ENCODE measurements at places on chromosomes 1 and 21.

- no peak for DNase-seq
These were observed 33.2 kb upstream of the KANK4 start for GRCh38 chr1:62352387-62352786.

DNA sequence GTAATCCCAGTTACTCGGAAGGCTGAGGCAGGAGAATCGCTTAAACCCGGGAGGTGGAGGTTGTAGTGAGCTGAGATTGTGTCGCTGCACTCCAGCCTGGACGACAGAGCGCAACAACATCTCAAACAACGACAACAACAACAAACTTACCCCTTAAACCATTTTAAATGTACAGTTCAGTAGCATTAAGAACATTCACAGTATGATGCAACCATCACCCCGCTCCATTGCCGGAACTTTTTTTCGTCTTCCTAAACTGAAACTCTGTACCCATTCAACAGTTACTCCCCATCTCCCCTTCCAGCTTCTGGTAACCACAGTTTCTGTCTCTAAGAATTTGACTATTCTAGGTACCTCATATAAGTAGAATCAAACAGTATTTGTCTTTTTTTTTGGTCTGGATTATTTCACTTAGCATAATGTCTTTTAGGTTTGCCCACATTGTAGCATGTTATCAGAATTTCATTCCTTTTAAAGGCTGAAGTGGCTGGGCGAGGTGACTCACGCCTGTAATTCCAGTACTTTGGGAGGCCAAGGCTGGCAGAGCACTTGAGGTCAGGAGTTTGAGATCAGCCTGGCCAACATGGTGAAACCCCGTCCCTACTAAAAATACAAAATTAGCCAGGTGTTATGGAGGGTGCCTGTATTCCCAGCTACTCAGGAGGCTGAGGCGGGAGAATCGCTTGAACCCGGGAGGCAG is 19.6 kb downstream of the CA6 start:
- no peak for DNase-seq

DNA sequence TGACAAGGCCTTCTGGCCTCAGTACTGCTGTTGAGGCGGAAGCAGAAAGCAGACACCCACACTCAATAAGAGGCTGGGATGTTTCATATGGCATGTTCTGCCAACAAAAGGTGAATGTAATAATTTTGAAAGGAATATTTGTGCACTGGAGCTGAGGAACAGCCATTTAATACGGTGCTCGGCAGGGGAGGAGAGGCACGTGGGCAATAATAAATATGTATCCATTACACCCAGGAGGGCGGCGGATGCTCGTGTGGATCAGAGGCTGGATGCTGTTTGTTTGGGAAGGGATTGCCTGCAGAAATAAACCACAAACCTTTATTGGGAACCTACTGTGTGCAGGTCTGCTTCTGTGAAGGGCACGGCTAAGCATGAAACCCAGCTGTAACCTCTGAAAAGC is 92.0 kb downstream of the VWA5B1 start:
- DNase-seq = no peak

DNA sequence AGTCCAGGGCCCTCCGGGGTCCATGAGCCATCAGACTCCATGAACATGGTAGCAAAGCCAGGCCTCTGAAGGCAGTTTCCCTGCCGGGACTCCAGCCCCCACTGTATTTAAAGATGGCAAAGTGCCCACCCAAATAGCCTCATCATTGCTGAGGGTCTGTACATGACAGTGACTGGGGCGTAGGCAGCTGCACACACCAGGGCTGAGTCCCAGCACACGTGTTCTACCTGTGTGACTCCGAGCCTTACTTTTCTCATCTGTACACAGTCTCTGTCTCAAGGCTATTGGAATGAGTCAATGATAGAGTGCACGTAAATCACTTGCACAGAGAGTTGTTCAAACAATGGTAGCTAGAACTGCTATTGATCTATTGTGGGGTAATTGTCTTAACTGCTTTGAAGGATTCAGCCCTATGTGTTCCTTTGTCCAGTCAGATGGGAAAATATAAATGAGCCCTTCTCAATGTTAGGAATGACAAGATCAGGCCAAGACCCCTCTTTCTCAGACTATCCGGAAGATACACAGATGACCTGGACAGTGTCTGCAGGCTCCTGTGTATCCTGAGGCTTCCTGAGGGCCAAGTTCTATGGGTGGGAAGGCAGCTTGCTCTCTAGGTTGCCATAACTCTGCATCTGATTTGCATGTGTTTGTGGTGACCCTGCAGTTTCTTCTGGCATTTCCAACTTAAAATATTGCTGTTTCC is 48.9 kb downstream of the RASSF5 start:
- DNase-seq = no peak

DNA sequence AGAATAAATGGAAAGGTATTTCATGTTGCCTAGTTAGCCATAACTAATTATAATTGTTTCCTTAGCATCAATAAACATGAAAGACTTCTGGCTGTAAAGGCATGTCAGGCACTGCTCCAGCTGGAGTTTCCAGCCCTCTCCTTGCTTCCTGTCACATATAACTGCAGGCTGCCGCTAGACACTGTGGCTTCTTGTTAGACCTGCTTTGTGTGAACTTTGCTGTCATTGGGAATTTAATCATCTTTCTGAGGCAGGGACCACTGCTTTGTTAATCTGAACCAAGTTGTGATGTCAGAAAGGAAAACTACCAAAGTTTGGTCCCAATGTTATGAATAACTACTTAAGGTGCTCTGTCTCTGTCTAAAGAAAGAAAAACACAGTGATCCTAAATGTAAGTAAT is 90.3 kb upstream of the DUSP10 start:
- DNase-seq = no peak

- DNase-seq = no peak
These were observed 62.9 kb upstream of the RGS4 start for GRCh38 chr1:163006051-163006834.

DNA sequence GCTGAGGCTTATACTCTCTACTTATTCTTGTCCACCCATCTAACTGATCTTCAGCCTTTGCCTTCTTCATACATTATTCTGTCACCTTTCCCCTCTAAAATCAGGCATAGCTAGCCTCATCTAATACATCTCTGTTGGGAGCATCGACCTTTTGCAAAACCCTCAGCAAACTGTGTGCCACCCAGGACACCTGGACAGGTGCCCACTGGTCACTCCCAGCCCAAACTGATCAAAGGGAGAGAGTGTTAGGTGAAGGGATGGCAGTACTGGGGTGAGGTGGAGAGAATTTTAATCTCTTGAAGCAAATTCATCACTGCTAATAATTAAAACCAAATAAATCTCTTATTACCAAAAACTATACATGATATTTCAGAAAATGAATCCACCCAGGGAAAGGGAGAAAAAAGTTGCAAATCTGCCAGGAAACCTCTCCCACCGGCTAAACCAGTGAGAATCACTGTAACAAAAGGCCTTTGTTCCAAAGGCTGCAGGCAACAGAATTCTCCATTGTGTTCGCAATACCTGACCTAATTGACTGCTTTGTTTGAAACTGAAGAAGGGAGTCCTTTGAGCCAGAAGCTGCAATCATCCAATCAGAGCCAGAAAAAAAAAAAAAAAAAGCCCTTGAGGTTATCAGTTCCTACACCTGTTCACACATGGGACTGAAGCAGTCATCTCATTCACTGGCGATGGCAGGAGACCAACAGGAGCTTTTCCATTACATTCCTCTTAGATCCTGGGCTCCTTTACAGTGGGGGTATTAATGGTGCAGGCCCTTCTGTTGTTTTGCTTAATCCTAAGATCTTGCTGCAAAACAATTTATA is 172.6 kb downstream of the APP start:
- DNase-seq = no peak

DNA sequence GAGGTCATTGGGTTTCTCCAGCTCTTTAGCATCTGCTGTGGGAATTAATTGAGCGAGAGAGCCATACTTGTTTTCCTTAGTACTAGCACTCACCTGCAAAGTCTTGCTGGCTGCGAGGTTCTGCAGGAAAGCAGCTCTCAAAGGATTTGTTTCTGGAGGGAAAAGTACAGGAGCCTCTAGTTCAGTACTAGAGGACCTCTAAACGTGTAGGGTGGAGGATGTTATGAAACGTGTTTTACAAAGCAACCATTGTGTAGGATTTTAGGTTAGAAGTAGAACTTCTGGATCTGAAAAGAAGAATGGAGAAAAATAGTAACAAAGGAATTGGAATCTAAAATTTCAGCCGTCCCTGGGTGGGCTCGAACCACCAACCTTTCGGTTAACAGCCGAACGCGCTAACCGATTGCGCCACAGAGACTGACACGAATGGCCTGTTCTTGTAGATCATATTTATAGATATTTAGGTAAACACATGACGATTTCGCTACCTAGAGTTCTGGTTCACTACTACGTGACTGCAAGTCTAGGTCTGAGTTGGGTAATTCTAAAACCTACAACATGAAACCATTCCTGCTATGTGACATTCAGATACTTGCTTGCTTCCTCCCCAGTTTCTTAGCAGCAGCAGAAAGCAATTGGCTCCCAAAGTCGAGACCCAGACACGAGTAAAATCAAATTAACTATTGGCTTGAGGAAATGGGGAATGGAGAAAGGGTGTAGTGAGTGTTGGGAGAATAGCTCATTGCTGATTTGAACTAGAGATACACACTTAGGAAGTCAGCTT is 60.2 kb upstream of the CFAP126 start:
- DNase-seq = peak; percentile 42

Data from HFF-Myc (cell line).